ENCODE measurements at places on chromosomes 7 and 10.

DNA sequence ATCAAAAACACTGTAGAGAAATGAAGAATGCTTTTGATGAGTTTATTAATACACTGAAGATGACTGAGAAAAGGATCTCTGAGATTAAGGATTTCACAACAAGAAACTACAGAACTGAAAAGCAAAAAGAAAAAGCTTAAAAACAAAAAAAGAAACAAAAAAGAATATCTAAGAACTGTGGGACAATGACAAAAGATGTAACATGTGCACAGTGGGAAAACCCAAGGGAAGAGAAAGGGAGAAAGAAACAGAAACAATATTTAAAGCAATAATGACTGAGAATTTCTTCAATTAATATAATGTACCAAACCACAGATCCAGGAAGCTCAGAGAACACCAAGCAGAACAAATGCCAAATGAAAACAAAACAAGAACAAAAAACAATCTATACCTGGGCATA, 42.2 kb downstream of the TFEC start:
- no peak for DNase-seq

GRCh38 chr7:91880016-91880412, 488 bp downstream of the MTERF1 start:
- DNase-seq = no peak

GRCh38 chr7:70607759-70608158, 524.2 kb upstream of the GALNT17 start:
- no peak for DNase-seq

GRCh38 chr10:127148066-127148932, 48.1 kb downstream of the INSYN2A start:
- DNase-seq = no peak

GRCh38 chr10:28926932-28927331, 249.6 kb downstream of the BAMBI start:
- DNase-seq = no peak

GRCh38 chr10:77417806-77418640, 219.6 kb downstream of the KCNMA1 start:
- no peak for DNase-seq

GRCh38 chr10:123999261-123999660, 94.1 kb downstream of the CHST15 start:
- DNase-seq = no peak

GRCh38 chr7:27921081-27921836, 181.3 kb downstream of the TAX1BP1 start:
- no peak for DNase-seq

DNA sequence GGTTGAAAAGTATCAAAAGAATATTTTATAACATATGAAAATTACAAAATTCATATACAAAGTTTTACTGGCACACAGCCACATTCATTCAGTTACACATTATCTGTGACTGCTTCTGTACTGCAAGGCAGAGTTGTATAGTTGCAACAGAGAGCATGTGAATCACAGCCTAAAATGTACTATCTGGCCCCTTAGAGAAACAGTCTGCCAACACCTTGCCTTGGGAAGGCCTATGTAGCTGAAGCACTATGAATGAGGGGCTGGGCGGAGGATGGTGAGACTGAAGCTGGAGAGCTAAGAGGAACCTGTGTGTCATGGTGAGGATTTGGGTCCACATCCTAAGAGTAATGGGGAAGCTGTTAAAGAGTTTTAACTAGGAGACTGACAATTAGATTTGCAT, 35.7 kb downstream of the PDZD8 start:
- DNase-seq = no peak

GRCh38 chr10:24303522-24304310, 94.8 kb downstream of the KIAA1217 start:
- no peak for DNase-seq

DNA sequence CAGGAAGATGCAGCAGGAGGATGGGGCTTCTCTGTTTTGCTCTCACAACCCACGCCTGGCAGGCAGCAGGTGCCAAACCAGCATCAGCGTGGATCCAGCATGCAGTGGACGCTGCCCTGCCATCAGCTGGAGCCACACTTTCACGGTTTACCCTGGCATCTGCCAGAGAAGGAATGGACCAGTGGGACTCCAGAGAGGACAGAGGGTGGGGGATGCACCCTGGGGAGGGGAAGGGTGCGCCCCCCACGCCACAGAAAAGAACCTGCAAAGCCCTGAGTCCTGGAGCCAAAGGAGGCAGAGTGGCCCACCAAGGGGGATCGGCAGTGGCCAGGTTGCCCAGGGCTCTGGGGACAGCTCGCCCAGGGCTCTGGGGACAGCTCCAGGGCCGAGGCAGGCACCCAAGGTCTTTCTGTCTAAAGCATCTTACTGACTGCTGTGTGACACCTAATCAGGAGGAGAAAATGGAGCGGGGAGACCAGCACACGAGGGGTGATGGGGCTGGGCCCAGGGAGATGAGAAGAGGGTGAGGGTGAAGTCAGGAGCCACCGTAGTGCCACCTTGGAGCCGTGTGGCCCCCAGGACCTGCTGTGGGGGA, 225.1 kb downstream of the DNAJB6 start:
- no peak for DNase-seq

DNA sequence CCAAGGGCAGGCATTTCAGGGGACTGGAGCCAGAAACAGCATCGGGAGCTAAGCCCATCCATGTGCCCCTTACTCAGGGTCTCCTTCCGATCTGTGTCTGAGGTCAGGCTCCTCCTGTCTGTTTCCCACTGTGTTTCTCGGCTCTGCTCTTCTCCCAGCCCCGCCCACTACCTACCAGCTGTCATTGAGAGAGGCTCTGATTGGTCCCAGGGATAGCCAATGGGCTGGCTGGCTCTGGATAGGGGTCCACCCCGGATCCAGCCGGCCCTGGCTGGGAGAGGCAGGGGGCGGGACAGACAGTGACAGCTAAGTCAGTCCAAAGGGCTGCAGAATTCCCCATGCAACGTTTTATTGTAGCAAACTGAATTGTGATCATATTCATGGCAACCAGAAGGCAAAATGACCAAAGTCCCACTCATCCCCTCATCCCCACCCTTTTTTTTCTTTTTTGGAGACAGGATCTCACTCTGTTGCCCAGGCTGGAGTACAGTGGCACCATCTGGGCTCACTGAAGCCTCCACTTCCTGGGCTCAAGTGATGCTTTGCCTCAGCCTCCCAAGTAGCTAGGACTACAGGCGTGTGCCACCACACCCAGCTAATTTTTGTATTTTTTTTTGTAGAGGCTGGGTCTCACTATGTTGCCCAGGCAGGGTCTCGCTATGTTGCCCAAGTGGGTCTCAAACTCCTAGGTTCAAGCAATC, 76.3 kb downstream of the CLIP2 start:
- DNase-seq = no peak

DNA sequence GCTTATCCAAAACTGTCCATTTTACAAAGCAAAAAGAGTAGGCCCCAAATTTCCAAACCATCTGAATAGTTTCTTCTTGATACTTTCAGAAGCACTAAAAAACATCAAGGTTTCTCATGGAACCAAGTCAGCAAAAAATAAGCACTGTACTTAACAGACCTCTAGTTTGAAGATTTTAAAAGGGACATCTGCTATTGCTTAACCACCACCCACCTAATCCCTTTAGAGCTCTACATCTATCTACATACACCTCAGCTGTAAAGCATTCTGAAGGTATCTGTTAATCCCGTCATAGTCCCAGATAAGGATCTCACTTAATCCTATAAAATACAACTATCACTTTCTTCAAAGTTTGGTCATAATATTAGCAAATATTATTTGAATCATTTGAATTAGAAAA, 72.3 kb downstream of the HIBADH start:
- DNase-seq = no peak

DNA sequence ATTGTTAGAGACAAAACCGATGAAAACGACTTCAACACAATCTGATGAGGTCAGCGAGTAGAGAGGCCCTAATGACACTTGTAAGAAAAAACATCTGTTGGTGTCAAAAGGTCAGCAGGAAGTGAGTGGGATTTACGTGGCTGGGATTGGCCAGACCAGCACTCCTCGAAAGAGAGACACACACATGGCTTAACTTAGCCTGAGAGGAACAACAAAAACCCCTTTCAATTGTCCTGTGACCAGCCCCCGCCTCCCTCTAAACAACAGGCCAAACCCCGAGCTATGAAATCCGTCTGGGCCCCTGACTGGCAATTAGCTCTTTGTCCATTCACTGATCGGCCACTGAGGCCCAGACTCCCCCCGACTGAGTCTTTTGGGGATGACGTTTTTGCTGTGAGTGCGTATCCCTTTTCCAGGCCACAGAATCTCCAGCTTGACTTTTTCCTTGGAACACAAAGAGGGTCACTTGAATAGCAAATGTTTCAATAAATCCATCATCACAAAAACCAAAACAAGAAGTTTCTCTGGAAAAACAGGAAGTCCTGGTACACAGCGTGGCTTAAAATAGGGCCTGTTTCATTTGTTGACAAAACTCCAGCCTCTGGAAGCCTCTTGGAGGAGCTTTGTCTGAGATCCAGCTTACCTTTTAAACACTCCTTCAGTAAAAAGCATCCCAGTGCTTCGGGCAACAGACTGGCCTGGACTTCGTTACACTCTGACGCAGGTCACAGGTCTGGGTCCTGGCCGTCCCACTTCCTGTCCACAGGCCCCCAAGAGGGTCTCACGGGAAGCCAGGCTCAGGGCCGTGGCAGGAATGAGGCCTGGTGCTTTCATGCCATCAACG, 103.0 kb downstream of the CTBP2 start:
- DNase-seq = no peak
